ENCODE measurements at places on chromosomes 5 and 9. TPM values are rescaled to one million over a fixed set of nuclear protein-coding genes. Genes with fewer than 3 reads are reported as not detected.

C9orf43 gene
- 0.63 TPM for polyA plus RNA-seq

GARIN3 gene
- not detected for polyA plus RNA-seq

SERF1A gene
- 40.0 TPM for polyA plus RNA-seq

CARD6 gene
- polyA plus RNA-seq: 0.32 TPM

FBXO38 gene
- 13.3 TPM for polyA plus RNA-seq

LVRN gene
- 0.31 TPM for polyA plus RNA-seq

PCDHA9 gene
- 1.1 TPM for polyA plus RNA-seq

Measured in GM23338 (cell line).